Activated CD8-positive, alpha-beta memory T cell treated with anti-CD3 and anti-CD28 coated beads, Interleukin-2, amount 10 ng/mL, durations not matched to agents 7 days and 5 days (primary cell): ENCODE measurements at places on chromosomes 3 and 15. TPM values are rescaled to one million over a fixed set of nuclear protein-coding genes. Genes with fewer than 3 reads are reported as not detected.

DNA sequence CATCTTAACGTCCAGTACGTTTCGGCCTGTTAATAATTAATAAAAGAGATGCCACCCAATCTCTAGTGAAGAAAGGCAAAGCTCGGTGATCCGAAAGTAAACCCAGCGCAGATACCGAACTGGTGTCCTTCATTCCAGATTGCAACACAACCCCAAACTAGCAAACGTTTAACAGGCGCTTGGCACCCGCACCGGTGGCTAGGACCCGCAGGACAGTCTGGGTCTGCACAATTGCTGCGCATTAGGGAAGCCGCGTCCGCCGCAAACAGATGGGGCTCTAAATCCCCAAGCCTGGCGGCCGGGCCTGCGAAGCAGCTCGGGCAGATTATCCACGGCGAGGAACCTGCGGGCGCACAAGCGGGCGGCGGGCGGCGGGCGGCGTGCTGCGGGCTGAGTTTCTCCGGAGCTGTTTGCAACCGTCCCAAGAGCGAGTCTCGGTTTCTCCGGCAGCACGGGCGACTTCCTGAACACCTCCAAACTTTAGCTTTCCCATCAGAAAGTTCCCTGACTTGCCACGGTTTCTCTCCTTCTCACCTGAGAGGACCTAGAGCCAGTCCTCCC, 112.1 kb upstream of the ICE2 start:
- H3K36me3 ChIP-seq = peaks cover 17% of the 10 kb centered on the region
- H3K27ac ChIP-seq = peak overlapping the region; percentile 96
- peak; percentile 70 for DNase-seq
- peaks cover 14% of the 10 kb centered on the region for H3K27me3 ChIP-seq

DNA sequence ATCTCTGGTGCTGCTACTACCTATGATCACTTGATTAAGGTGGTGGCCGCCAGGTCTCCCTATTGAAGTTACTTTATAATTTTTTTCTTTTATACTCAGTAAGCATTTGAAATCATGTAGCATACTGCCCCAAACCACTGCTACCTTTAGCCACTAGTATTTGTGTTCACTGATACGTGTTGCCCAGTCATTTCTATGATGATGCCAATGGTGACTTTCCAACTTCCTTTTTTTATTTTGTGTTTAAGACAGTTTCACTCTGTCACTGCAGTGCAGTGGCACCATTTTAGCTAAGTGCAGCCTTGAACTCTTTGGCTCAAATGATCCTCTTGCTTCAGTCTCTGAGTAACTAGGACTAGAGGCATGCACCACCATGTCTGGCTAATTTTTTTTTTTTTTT, 598.2 kb downstream of the NAALADL2 start:
- DNase-seq = no peak
- H3K4me3 ChIP-seq = no peak overlapping the region
- H3K36me3 ChIP-seq = no peaks in the 10 kb centered on the region
- H3K27ac ChIP-seq = no peak overlapping the region

DNA sequence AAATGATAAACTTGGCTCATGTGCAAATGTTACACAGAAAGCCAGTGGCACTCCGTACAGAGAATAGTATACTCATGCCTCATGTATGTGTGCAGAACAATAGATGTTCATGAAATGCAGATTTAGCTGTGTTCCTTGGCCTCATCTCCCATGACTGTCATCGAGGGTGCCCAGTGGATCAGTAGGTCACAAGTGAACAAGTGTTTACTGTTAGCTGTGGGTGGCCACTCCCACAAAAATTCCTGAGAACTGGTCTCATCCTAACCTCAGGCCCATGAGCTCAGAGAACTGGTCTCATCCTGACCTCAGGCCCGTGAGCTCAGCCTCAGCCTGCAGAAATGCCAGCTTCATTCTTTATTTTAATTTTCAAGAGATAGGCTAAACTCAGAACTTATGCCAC, 124.1 kb downstream of the GADL1 start:
- H3K27ac ChIP-seq = no peak overlapping the region
- no peaks in the 10 kb centered on the region for H3K36me3 ChIP-seq
- peaks cover 26% of the 10 kb centered on the region for H3K27me3 ChIP-seq
- no peak for DNase-seq
- no peaks in the 10 kb centered on the region for H3K4me1 ChIP-seq
- H3K4me3 ChIP-seq = no peak overlapping the region

GRCh38 chr3:78875851-78876250, 891.9 kb downstream of the ROBO1 start:
- no peaks in the 10 kb centered on the region for H3K4me1 ChIP-seq
- no peak overlapping the region for H3K27ac ChIP-seq
- H3K27me3 ChIP-seq = no peaks in the 10 kb centered on the region
- no peak overlapping the region for H3K4me3 ChIP-seq
- H3K36me3 ChIP-seq = no peaks in the 10 kb centered on the region

DNA sequence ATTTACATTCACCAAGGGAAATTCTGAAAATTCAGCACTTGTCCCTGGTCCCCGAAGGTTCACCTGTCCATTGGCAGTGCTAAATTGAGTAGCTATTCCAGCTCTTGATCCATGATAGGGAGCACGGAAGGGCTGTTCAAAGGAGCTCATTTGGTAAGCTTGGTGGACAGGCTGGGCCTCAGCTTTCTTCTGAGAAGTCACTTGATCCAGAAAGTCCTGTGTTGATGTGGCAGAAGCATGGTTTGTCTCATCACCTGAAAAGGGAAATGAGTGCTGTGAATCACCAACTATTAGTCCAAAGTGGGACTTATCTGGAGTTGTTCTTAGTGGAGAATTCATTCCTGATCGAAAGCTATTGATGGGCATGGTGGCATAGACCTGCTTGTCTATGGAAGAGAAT, 19.9 kb upstream of the SLC12A8 start:
- H3K4me3 ChIP-seq = no peak overlapping the region
- H3K27me3 ChIP-seq = no peaks in the 10 kb centered on the region
- peaks cover 53% of the 10 kb centered on the region for H3K36me3 ChIP-seq
- no peak overlapping the region for H3K27ac ChIP-seq

- no peak overlapping the region for H3K27ac ChIP-seq
- no peaks in the 10 kb centered on the region for H3K4me1 ChIP-seq
- H3K27me3 ChIP-seq = no peaks in the 10 kb centered on the region
- no peak overlapping the region for H3K4me3 ChIP-seq
- no peaks in the 10 kb centered on the region for H3K36me3 ChIP-seq
Measured at GRCh38 chr3:117665296-117665695, 955.7 kb downstream of the TUSC7 start.

GRCh38 chr15:22780267-22780666, 6.2 kb upstream of the NIPA1 start:
- H3K36me3 ChIP-seq = peaks cover 2% of the 10 kb centered on the region
- peak overlapping the region; percentile 24 for H3K27ac ChIP-seq
- H3K4me3 ChIP-seq = no peak overlapping the region
- peaks cover 17% of the 10 kb centered on the region for H3K27me3 ChIP-seq
- no peak for DNase-seq
- H3K4me1 ChIP-seq = peaks cover 30% of the 10 kb centered on the region

- H3K4me3 ChIP-seq = no peak overlapping the region
- H3K27ac ChIP-seq = no peak overlapping the region
- no peak for DNase-seq
- no peaks in the 10 kb centered on the region for H3K36me3 ChIP-seq
Measured at GRCh38 chr3:61078048-61078752, 173.1 kb downstream of the FHIT start.

DNA sequence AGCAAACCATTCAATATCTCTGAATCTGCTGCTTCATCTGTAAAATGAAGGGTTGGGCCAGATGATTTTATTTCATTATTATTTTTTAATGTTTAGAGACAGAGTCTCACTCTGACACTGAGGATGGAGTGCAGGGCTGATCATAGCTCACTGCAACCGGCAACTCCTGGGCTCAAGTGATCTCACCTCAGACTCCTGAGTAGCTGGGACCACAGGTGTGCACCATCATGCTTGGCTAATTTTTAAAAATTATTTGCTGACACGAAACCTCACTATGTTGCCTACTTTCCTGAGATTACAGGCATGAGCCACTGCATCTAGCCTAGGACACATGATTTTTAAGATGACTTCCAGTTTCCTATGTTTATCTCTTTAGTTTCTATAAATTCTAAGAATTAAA, 105.8 kb downstream of the P3H2 start:
- no peak for DNase-seq
- no peaks in the 10 kb centered on the region for H3K36me3 ChIP-seq
- H3K4me3 ChIP-seq = no peak overlapping the region
- H3K27me3 ChIP-seq = peaks cover 13% of the 10 kb centered on the region

- no peaks in the 10 kb centered on the region for H3K27me3 ChIP-seq
- no peak for DNase-seq
- no peak overlapping the region for H3K27ac ChIP-seq
- H3K36me3 ChIP-seq = no peaks in the 10 kb centered on the region
Measured at GRCh38 chr3:176578316-176578715, 619.0 kb downstream of the TBL1XR1 start.

DNA sequence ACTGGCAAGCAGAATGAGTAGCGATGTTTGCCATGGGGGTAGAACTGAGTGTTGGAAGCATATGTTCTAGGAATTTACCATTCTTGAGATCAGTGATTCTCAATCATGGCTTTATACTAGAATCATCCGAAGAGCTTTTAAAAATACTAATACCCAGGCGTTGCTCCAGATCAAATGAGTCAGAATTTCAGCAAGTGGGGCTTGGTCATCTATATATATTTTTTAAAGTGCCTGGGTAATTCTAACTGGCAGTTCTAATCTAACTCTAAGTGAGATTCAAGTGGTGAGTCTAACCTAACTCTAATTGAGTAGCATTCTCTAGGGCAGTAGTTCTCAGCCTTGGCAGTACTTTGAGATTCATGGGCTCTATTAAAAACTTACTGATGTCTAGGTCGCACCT, 20.8 kb downstream of the TM4SF1 start:
- no peaks in the 10 kb centered on the region for H3K4me1 ChIP-seq
- H3K36me3 ChIP-seq = no peaks in the 10 kb centered on the region
- no peak overlapping the region for H3K27ac ChIP-seq
- peaks cover 42% of the 10 kb centered on the region for H3K27me3 ChIP-seq

GRCh38 chr15:39215015-39215414, 365.9 kb upstream of the THBS1 start:
- H3K27me3 ChIP-seq = peaks cover 49% of the 10 kb centered on the region
- no peak overlapping the region for H3K27ac ChIP-seq
- DNase-seq = no peak

- DNase-seq = no peak
- peak overlapping the region; percentile 76 for H3K4me3 ChIP-seq
- peaks cover 3% of the 10 kb centered on the region for H3K36me3 ChIP-seq
- peaks cover 85% of the 10 kb centered on the region for H3K4me1 ChIP-seq
Measured at GRCh38 chr3:152196782-152197181, 71.9 kb upstream of the MBNL1 start.

- H3K27me3 ChIP-seq = no peaks in the 10 kb centered on the region
- no peak for DNase-seq
- no peak overlapping the region for H3K4me3 ChIP-seq
- H3K27ac ChIP-seq = no peak overlapping the region
Measured at GRCh38 chr3:83734656-83735055, 1224.1 kb upstream of the CADM2 start.

GRCh38 chr15:61220125-61220524, 9.0 kb downstream of the RORA start:
- H3K36me3 ChIP-seq = no peaks in the 10 kb centered on the region
- H3K27me3 ChIP-seq = peaks cover 34% of the 10 kb centered on the region
- no peak overlapping the region for H3K27ac ChIP-seq
- no peaks in the 10 kb centered on the region for H3K4me1 ChIP-seq
- DNase-seq = no peak
- no peak overlapping the region for H3K4me3 ChIP-seq

GRCh38 chr15:90114451-90114901, 12.2 kb upstream of the IDH2 start:
- no peaks in the 10 kb centered on the region for H3K4me1 ChIP-seq
- H3K4me3 ChIP-seq = no peak overlapping the region
- peaks cover 9% of the 10 kb centered on the region for H3K36me3 ChIP-seq
- H3K27ac ChIP-seq = no peak overlapping the region
- DNase-seq = no peak
- peaks cover 6% of the 10 kb centered on the region for H3K27me3 ChIP-seq

GRCh38 chr3:67567893-67568292, 86.5 kb downstream of the SUCLG2 start:
- H3K4me1 ChIP-seq = no peaks in the 10 kb centered on the region
- H3K27me3 ChIP-seq = no peaks in the 10 kb centered on the region
- no peak overlapping the region for H3K27ac ChIP-seq
- DNase-seq = no peak
- H3K36me3 ChIP-seq = peaks cover 39% of the 10 kb centered on the region

- no peaks in the 10 kb centered on the region for H3K27me3 ChIP-seq
- DNase-seq = no peak
- H3K27ac ChIP-seq = no peak overlapping the region
- no peak overlapping the region for H3K4me3 ChIP-seq
Measured at GRCh38 chr15:74443100-74443909, 9.5 kb upstream of the SEMA7A start.

- no peak overlapping the region for H3K27ac ChIP-seq
- H3K27me3 ChIP-seq = peaks cover 13% of the 10 kb centered on the region
- H3K4me1 ChIP-seq = no peaks in the 10 kb centered on the region
- H3K4me3 ChIP-seq = no peak overlapping the region
- H3K36me3 ChIP-seq = no peaks in the 10 kb centered on the region
- no peak for DNase-seq
Measured at GRCh38 chr3:190012784-190013183, 107.9 kb downstream of the P3H2 start.

Gene C3orf52
- total RNA-seq = 2.6 TPM

Gene FOXL2NB
- total RNA-seq = not detected

Gene CPA3
- not detected for total RNA-seq

Gene GOLGA6A
- not detected for total RNA-seq

Gene SAMMSON
- total RNA-seq = not detected

Gene PPM1L
- total RNA-seq = 8.3 TPM

Gene GHSR
- not detected for total RNA-seq

Gene CHRNA5
- 2.3 TPM for total RNA-seq

Gene EXD1
- total RNA-seq = not detected

Gene DPP8
- 44.1 TPM for total RNA-seq

Gene CHL1
- total RNA-seq = not detected

Gene CPLX3
- total RNA-seq = not detected

Gene PLS1
- 4.5 TPM for total RNA-seq
